ENCODE measurements at places on chromosomes 4 and X. TPM values are rescaled to one million over a fixed set of nuclear protein-coding genes. Genes with fewer than 3 reads are reported as not detected.

Gene MMRN1
- total RNA-seq = 16.7 TPM

Gene NSDHL
- total RNA-seq = 35.4 TPM

Gene FGD1
- 5.0 TPM for total RNA-seq

Gene FRMD7
- total RNA-seq = not detected

Gene RAB33A
- 3.4 TPM for total RNA-seq

Gene P2RY4
- 0.42 TPM for total RNA-seq

Gene ZNF732
- 0.16 TPM for total RNA-seq

Gene SSX1
- not detected for total RNA-seq

Gene PPARGC1A
- total RNA-seq = 9.7 TPM

Gene TREX2
- 0.80 TPM for total RNA-seq

Gene MAP9
- 4.9 TPM for total RNA-seq

Gene POU4F2
- total RNA-seq = not detected

Gene L1CAM
- total RNA-seq = 2.4 TPM

Gene PRKG2
- 0.19 TPM for total RNA-seq

Gene STAP1
- not detected for total RNA-seq

DNA sequence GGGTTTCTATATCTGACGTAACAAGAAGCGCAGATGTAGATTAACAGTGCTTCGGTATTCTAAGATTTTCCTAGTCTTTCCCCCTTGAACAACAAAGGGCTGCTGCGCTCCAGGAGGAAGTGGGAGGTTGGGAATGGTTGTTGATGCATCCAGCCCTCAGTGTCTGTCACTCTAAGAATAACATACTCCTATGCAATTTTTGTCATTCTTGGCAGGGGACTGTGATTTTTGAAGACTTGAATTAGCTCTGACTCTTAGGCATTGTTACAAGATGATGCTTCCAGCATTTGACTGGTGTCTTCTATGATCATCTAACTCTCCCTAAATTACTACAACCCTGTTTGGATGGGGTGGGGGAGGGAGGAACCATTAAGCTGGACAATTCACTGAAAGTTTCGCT is 394.2 kb downstream of the ARHGAP24 start:
- DNase-seq = no peak

DNA sequence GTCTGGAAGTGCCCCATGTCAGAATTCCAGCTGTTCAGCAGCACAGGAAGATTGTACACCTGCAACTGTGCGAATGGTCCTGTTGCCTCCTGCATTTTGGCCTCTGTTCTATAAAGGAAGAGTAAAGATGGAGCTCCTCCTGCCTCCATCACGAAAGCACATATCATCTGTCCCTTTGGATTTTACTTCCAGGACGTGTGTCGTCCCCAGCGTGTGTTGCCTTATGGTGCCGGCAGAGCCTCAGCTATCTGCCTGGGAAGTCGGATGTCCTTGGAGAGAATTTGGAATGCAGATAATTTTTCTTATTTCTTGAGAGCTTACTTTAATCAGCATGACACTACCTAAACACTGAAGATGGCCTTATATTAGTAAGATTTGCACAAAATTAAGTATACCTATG is 97.7 kb downstream of the GATB start:
- DNase-seq = no peak

- DNase-seq = no peak
Observed at GRCh38 chr4:77145842-77146185, 11.2 kb upstream of the CCNG2 start.

DNA sequence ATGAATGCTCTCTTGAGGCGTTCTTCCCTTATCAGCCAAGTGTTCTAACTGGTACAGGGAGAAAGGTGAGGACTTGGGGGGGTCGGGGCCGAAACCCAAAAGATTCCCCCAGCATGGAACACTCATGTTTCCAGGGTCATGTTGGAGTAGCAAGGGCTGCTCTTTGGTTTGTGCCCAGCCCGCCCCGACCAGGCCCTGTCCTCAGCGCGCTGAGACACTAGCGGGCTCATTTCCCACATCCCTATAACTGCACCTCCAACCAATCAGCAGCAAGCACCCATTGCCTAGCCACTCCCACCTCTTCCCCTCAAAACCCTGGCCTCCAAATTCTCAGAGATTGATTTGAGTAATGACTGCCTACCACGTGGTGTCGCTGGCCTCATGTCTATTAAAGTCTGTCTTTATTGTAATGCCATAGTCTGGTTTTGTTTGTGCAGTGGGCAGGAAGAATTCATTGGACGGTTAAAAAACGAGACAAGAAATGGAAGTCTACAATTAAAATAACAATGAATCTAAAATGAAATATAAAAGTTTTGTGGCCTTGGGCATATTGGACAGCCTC is 1928.4 kb downstream of the STIM2 start:
- no peak for DNase-seq

GRCh38 chrX:19514791-19515614 is at the start of gene MAP3K15:
TSS of gene MAP3K15 (minus strand) at chrX:19515508. CDS start at chrX:19515261, 247 bp downstream.
- no peak for DNase-seq

DNA sequence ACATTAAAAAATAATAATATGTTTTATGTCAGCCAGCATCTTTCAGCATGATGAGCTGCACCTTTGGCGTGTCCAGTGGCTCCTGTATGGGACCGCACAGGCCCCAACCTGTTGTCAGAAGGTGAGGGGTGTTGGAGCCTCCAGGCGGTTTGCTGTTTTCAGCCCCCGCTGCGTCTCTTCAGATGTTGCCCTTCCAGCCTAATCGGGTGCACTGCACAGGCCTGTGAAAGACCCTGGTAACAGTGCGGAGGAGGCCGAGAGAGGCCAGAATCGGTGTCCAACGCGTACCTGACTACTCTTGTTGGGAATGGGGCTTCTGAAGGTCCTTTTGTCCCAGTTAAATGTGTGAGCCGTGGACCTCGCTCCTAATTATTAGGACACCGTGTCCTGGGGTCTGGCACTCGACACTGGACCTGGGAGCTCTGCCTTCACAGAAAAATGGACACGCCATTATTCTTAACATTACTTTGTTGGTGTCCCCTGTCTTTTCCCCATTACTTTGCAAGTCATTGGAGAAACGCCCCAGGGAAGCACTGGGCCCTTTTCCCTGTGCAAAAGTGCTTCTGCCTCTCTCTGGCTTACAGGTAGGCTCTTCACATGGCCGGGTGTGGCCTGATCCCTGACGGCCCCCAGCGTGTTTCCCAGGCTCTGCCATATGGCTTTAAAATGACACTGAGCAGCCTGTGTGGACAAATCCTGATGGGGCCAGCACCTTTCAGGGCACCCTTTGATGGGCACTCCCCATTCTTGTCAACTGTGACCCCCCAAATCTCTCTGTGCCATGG is 51.2 kb downstream of the TBC1D14 start:
- peak; percentile 20 for DNase-seq

DNA sequence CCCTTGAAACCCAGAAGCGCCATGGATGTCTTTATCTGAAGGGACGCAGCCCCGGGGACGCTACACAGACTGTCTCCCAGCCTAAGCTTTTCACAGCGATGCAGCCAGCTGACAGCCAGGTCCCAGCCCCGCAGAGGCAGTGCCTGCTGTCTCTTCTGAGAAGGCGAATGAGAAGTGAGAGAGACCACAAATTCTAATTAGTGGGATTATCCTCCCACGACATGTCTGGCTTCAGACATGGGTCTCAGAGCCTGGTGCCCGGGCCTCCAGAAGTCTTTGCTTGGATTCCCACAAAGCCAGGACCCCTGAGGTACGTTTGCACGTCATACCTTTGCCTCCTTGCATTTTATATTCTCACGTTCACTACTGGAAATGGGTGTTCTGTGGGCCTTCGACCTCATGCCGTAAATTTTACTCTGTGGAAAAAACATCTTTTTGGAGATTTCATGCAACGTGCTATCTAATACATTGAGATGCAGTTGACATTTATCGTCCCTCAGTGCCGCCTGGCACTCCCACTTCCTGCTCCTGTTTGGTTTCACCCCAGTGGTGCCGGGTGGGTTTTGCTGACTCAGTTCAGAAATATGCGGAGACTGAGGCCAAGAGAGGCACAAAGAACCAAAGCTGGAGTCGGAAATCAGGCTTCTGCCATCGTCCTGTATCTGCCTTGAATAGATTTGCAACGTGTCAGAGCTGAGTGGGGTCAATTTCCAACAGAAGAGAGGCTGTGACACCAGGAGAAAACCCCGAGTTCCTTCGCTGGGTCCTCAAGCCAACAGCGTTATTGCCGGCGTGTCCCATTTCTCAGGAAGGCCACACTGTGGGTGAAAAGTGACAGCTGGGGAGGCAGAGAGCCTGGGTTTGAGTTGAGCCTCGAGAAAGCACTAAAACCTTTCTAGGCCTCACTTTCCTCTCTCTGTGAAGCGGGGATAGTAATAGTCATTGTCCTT is 114.4 kb downstream of the STK32B start:
- DNase-seq = no peak

DNA sequence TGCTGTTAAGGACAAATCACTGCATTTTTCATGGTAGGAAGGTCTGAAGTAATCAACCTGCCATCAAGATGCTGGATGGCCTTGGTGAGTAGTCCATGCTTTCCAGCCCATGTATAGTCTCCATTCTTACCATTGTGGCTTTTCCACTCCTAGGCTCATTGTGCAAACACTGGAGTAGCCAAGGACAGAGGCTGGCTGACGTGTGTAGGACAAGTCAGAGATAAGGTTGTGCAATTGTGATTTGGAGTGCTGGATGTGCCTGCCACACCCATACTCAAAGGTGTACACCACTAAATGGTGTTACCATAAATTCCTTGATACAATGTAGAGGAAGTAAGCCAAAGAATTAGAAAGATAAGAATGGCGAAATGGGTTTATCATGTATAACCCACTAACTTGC is 26.3 kb upstream of the RADX start:
- no peak for DNase-seq

- DNase-seq = no peak
Observed at GRCh38 chrX:108268434-108269080, 169.7 kb downstream of the COL4A6 start.

GRCh38 chrX:118823263-118824172 is at the start of gene ZCCHC12:
TSS of gene ZCCHC12 (plus strand) at chrX:118823824. CDS start at chrX:118825245, 1,421 bp downstream.
- DNase-seq = no peak

DNA sequence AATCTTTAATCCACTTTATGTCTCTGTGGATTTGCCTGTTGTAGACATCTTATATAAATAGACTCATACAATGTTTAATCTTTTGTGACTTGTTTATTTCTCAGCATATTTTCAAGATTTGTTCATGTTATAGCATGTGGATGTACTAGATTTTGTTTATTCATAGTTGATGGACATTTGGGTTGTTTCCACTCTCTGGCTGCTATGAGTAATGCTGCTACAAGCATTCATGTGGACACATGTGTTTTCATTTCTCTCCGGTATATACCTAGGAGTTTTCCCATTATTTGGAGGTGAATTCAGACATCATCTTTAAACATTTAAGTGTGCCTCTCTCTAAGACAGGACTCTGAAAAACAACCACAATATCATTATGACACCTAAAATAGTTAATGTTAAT is 2.3 kb downstream of the IKBKG start:
- no peak for DNase-seq

DNA sequence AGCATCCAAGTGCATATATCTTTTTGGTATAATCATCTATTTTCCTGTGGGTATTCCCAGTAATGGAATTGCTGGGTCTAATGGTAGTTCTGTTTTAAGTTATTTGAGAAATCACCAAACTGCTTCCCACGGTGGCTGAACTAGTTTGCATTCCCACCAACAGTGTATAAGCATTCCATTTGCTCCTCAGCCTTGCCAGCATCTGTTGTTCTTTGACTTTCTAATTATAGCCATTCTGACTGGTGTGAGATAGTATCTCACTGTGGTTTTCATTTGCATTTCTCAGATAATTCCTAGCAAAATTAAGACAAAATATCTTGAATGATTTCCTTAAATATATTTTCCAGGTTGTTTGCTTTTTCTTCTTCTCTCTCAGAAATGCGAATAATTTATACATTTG is 341.1 kb downstream of the GBA3 start:
- no peak for DNase-seq

DNA sequence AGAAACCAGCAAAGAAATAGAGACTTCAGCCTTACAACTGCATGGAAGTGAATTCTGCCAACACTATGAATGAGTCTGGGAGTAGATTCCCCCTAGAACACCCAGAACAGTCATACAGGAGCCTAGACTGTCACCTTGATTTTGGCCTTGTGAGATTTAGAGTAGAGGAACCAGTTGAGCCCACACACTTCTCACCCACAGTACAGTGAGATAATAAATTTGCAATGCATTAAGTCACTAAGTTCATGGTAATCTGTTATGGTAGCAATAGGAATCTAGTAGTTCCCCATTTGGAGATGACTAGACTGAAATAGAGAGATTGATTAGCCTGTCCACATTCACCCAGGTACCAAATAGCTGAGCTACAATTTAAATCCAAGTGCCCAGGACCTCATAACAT is 59.0 kb downstream of the FAM13A start:
- DNase-seq = no peak

DNA sequence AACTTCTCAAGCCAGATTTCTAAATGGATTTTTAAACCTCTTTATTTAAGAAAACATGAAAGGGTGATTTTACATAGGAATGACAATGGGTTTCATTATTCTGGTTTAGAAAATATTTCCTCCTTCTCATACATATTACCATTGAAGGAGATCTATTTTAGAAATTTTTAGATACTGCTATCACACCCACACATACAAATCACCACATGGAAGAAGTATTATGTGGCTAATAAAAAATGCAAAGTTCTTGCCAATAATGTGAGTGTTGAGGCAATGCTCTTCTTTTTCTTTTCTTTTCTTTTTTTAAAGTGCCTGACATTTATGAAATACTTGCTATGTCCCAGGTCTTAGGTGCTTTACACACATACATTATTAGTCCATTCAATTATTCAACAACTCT is 6.8 kb downstream of the STAP1 start:
- DNase-seq = no peak

- no peak for DNase-seq
Observed at GRCh38 chrX:50072110-50072509, 128.7 kb downstream of the AKAP4 start.

DNA sequence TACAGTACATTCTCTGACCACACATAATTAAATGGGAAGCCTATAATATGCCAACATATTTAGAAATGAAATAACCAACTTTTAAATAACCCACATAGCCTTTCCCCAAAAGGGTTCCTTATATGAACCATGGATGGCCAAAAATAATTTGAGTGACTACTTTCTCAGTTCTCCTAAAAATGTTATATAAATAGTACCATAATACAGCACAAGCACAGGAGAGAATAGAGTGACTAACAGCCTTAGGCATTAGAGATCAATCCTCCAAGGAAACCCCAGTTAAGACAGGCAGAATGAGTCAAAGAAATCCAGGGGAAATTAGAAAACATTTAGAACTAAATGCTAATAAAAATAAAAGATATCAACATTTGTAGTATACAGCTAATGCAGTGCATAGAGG is 50.2 kb downstream of the ANKRD17 start:
- no peak for DNase-seq

GRCh38 chrX:136827026-136827425 is 46.3 kb upstream of the ARHGEF6 start:
- no peak for DNase-seq

- no peak for DNase-seq
Observed at GRCh38 chr4:61831987-61832386, 631.9 kb downstream of the ADGRL3 start.

- DNase-seq = no peak
Observed at GRCh38 chr4:55278316-55278715, 67.7 kb upstream of the SRD5A3 start.

DNA sequence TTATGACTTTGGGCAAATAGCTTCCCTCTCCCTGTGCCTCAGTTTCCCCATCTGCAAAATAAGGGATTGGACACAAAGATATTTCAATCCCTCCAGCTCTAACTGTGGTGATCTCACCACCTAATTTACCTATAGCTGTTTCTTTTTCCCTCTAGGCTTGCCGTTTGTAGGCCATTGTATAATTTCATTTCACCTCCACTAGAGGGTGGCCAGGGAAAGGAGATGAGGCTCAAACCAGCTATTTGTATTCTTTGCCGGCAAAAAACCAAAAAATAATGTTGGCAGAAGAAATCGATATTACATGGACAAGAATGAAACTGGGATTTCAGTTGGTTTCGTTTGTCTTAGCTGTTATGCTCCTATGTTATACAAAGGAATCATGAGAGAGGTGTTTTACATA is 36.1 kb upstream of the DOCK11 start:
- no peak for DNase-seq

All from mesenteric fat pad (tissue), 1 donor.